MG63 (cell line): ENCODE measurements at places on chromosomes 11 and 22. TPM values are rescaled to one million over a fixed set of nuclear protein-coding genes. Genes with fewer than 3 reads are reported as not detected.

ARHGAP42 gene
- total RNA-seq = 1.4 and 2.0 TPM in 2 replicates

TRIM48 gene
- total RNA-seq = not detected in 2 replicates

GGT1 gene
- total RNA-seq = 2.2 TPM in 1 of 2 replicates, not detected in the other

GRCh38 chr11:132898021-132898420 lies 634.3 kb downstream of the OPCML start:
- DNase-seq = peak; percentile 50

CPT1B gene
- total RNA-seq = 4.4 and 9.9 TPM in 2 replicates

DNA sequence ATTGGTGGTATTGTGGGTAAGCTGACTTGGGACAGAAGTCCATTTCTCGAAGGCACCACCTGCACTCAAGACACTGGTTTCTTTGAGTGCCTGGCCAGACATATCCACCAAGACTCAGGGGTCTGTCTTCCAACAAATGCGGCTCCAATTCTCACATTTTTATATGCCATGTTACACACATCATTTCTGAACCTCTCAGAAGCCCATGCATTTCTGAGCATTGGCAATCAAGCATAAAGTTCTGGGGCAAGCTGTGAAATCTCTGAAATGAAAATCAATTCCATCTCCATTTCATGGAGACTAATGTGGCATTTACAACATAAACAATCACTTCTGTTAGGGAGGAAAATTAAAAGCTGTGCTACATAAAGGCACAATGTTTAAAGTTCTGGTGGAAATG lies 243.7 kb downstream of the KIRREL3 start:
- DNase-seq = no peak

GRCh38 chr11:129374081-129374992 lies 1.3 kb upstream of the BARX2 start:
- DNase-seq = no peak

DNA sequence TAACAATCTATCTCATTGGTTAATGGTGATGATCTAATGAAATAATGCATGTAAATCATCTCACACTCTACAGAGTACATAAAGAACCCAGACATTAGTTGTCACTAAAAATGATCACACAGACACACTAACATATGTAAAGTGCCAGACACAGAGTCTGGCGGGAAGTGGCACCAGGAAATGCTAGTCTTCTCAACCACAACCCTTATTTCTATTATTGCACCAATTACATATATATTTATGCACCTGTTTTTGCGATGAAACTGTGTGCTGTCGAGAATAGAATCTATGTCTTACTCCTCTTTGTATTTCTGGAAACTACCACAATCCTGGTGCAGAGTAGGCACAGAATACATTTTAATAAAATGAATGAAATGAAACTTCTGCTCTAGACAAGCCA lies 25.9 kb upstream of the POU2AF3 start:
- no peak for DNase-seq

DNA sequence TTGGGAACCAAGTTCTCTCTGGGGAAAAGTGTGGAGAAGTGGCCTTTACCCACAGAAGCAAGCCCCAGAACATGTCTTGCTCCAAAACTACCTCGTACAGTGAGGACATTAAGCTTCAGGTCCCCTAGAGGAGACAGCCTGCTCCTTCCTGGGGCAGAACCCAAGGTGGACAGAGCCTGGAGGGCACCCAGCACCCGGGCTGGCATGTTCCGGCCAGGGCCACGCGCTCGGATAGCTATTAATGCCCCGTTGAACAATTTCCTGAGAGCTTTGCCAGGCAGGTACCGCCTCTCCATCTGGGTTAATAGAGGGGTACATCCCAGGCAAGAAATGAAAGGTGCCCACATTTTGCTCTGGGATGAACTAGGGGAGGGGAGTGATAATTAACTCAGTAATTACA lies 169.0 kb upstream of the GRK3 start:
- DNase-seq = no peak

DNA sequence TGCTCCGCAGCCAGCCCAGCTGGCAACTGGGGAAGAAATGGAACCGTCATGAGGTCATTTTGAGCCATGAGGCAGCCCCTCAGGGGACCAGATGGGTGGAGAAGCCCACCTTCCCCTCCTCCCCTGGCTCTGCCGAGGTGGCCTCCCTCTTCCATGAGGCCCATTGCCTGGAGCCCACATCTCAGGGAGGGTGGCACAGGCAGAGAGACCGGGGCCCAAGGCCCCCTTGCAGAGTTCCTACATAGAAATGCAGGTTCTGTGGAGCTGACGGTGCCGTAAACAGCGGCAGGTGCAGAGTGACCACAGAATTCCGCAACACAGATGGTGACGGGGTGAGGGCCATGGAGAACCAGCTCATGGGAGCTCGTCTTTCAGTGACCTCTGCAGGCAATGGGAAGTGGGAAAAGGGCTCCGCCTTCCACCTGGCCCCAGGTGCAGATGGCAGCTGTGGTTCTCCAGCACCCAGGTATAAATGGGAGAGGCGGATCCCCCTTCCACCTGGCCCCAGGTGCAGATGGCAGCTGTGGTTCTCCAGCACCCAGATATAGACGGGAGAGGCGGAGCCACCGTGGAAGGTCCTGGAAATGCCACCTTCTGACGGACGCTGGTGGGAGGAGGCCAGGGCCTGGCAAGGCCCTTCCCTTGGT lies 765.4 kb downstream of the BRD1 start:
- no peak for DNase-seq

DNA sequence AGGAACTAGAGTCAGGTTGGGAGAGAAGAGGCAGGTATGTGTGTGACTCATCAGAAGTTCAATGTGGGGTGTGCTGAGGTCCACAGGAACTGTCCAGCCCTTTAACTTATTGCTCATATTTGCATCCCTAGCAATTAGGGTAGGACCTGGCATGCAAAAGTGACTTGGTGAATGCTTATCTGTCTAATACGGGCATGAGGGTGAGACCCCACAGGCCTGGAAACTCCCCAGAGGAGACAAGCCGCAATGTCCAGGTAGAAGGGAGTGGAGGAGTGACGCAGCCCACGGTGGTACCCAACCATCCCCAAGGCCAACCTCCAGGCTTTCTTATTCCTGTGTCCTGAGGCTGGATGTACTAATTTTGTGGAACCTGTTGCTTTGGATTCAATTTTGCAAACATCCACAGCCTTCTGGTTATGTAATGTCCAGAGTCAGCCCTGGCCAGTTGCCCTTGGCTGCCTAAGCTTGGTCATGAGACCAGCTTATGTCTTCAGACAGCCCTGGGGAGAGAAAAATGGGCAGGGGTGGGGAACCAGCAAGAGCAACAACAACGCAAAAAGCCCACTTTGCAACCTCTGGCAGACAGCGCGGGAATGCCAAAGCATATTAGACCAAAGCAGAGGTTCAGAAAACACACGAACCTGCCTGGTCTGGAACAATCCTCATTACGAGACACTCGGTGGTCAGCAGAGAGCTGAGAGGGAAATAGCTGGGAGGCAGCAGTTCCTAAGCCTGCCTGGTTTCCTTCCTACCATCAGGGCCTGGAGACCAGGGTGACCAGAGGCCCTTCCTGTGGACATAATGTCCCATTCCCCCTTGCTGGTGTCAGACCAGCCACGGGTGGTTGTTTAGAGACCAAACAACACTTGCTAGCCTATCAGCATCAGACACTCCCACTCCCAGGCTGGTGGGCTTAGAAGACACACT lies 49.3 kb downstream of the TIMP3 start:
- DNase-seq = no peak

DNA sequence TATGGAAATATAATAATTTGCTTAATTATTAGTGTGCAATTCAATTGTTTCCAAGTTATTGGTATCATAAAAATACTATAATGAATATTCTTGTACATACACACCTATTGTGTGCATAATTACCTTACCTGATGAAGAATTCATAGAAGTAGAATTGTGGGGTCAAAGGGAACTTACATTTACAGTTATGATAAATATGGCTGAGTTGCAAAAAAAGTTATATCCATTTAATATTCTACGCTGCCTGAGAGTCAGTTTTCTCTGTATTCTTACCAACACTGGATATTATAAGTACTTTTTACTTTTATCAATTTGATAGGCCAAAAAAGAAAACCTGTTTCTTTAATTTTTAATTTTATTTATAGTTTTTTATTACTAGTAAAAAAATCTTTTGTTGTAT lies 2.1 kb upstream of the PSMA1 start:
- DNase-seq = no peak

MMP11 gene
- 2.0 and 4.9 TPM in 2 replicates for total RNA-seq

DNA sequence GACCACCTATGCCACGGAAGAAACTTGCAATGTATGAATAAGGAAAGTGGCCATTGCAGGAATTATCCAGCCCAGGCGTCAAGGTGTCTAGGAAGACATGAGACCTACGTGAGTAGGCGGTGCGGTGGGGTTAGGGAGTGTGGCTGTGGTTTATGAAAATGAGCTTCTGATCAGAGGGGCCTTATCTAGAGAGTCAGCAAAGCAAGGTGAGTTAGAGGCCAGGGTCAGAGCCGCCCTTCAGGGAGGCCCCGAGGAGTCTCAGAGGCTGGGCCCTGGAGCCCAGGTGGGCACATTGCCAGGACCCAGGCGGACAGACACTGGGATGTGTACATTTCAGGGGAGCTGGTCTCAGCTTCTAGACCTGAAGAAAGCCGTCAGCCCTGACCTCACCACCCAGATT lies 13.8 kb upstream of the LINC01488 start:
- DNase-seq = no peak

GLYATL1 gene
- total RNA-seq = not detected in 2 replicates

PKDREJ gene
- not detected in 2 replicates for total RNA-seq

ATM gene
- total RNA-seq = 10.8 and 24.3 TPM in 2 replicates

C1QTNF4 gene
- not detected in 2 replicates for total RNA-seq

MS4A6E gene
- total RNA-seq = not detected in 2 replicates

DNA sequence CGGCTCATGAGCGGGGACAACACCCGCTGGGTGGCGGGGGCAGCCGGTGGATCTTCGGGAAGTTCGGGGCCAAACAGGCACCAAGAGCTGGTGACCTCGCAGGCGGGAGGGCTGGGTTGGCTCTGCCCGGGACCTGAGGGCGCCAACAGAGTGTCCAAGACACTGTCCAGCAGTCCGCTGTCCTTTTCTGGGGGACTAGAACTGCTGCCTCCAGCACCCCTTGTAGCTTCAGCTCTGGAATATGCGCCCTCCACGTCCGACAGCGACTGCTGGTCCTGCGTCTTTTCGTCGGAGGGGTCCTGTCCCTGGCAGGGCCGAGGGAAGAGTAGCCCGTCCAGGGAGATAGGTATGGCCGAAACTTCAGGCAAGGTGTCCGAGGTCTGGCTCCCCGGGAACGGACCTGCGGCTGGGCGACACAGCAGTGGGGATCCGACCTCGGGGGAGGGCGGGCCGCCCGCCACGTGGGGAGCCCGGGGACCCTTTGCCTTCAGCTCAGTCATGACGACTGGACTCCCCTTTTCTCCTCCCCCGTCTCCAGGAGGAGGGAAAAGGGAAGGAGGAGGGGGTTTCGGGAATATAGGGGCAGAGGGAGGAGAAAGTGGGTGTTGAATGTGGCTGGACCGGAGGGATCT lies 926 bp downstream of the PGR start:
- no peak for DNase-seq

DNA sequence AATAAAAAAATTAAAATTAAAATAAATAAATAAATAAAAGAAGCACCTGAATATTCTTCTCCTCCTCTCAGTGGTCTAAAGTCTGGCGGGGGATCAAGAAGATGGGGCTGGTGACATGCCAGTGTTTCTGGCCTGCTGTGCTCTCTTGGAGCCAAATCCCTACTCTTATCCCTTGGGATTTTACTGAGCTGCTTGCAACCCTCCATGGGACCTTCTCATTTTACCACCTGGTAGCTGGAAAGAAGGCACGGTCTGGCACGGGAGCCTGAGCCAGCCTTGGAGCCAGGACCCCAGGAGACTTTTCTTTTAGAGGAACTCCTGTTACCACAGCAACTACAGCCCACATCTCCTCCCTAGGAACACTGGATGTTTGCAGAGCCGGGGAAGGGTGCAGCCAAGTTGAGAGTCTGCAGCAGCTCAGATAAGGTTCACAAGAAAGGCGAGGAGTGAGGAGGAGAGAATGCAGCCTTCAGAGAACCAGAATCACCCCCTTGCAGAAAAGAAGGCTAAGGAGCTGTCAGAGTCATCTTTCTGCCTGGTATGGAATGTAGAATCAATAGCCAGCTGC lies 21.4 kb downstream of the CD6 start:
- DNase-seq = no peak

DNA sequence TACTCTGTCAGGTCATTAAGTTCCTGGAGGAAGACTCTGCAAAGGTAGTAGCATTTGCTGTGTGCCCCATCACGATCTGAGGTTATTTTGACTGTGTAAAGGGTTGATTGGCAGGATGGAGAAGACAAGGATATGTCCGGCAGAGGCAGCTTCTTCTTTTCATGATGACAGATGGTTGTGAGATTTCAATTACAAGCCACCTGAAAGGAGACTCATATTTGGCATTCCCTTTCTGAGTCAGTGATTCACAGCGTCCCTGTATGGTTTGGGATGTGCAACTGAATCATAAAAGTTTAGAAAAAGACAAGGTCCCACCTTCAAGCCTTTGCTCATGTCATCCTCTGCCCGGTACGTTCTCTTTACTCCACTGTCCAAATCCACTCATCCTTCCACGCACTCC lies 113.4 kb downstream of the MTNR1B start:
- DNase-seq = no peak

GRCh38 chr22:30665266-30665665 lies 2.4 kb downstream of the DUSP18 start:
- no peak for DNase-seq

MAPK8IP1 gene
- total RNA-seq = 2.6 and 15.5 TPM in 2 replicates

DNA sequence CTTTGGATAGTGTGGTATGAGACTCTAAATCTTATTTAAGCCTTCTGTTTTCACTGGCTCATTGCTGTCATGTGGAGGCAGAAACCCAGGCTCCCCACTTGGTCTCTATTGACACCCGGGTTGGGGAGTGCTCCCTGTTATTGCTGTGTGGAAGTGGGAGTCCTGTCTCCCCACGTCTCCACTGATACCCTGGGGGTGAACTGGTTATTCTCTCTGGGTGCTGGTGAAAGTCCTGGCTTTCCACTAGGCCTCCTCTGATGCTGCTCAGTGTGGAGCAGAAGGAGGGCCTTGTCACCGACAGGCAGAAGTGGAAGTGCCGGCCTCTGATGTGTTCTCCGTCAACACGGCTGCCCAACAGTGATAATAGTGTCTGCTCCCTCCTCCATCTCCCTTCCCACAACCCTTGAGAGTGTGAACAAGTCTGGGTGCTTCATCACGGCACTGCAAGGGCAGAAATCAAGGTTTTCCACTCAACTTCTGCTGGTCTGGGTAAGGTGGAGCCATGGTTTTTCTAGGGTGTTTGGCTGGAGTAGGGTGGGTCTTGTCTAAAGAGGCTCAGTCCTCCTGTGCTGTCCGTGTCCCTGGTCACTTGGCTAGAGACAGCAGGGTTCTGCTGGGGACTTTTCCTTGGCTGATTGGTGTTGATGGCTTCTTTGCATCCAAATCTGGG lies 240.7 kb upstream of the B3GAT1 start:
- no peak for DNase-seq
